Ovary (tissue), 10 donors: ENCODE measurements at places on chromosomes 6 and 20. TPM values are rescaled to one million over a fixed set of nuclear protein-coding genes. Genes with fewer than 3 reads are reported as not detected.

DNA sequence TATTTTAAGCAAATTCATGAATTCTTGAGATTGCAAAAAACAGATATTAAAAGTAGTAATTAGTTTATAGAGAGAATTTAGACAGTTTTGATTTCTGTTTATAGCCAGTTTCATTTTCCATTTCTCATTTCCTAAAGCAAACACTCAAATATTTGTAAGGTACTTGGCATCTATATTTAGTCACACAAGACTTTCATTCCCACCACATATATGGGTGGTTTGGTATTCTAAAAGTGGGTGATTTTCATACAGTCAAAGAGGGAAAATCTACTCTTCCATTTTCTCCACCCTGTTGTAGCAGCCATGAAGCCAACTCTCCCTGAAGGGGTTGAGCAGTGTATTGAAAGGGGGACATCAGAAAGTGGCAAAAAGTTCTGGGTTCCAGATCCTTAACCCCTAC, 181.1 kb upstream of the SUPT3H start:
- H3K36me3 ChIP-seq = no peaks in the 10 kb centered on the region
- DNase-seq = no peak
- no peak overlapping the region for H3K4me3 ChIP-seq
- H3K27ac ChIP-seq = no peak overlapping the region
- H3K27me3 ChIP-seq = no peaks in the 10 kb centered on the region

GRCh38 chr6:141105481-141105880, 1027.2 kb upstream of the GJE1 start:
- H3K27ac ChIP-seq = no peak overlapping the region
- DNase-seq = no peak
- H3K27me3 ChIP-seq = no peaks in the 10 kb centered on the region
- no peak overlapping the region for H3K4me3 ChIP-seq

DNA sequence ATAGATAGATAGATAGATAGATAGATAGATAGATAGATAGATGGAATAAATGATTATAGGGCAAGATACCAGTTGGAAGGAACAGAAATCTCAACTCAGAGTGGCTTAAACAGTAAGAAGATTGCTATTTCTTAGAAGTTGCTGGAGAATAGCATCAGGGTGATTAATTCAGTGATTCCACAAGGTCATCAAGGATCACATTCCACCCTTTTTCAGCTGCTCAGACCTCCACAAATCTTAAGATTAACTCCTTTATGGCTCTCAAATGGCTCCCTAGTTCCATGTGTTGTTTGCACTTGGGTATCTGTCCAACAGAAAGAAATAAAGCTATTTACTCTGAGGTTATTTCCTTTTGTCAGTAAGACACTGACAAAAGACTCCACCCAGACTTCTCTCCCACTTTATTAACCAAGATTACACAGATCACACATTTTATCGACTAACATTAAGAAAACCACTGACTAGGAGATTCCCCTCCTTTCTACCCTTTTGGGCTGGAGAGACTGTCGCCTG, 68.3 kb upstream of the KIF16B start:
- no peak overlapping the region for H3K4me3 ChIP-seq
- H3K27me3 ChIP-seq = no peaks in the 10 kb centered on the region
- DNase-seq = no peak
- H3K36me3 ChIP-seq = no peaks in the 10 kb centered on the region

Gene LY86
- 1.3 TPM for total RNA-seq

DNA sequence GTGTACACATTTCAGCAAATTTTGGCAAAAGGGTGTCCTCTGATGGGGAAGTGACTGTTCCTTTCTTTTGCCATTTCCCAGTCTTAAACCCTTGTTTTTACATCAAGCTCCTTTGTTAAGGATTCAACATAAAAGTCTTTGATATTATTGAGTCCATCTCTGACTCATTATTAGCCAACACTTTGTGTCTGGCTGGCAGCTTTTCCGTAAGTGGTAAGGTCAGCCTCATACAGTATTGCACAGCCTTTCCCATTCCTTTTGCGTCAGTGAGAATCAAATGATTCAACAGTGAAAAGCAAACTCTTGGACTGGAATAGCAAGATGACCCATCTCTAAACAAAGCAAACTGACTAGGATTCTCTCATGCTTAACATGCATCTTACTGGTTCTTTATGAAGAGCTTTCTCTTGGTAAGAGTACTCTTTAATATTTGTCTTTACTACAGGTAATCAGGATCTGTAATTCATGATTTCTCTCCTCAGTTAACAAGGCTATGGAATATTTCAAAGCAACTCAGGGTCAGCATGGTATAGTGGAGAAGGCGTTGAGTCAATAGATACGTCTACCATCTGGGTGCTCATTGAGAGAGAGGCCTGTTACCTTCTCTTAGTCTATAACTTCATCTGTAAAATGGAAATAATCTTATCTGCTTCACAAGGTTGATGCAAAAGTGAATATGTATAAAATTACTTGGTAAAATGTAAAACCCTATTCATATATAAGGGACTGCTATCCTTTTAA, 183.6 kb downstream of the PRL start:
- DNase-seq = peak; percentile 63
- no peaks in the 10 kb centered on the region for H3K27me3 ChIP-seq
- peak overlapping the region; percentile 62 for H3K27ac ChIP-seq
- H3K36me3 ChIP-seq = no peaks in the 10 kb centered on the region
- peaks cover 4% of the 10 kb centered on the region for H3K4me1 ChIP-seq

GRCh38 chr6:26115226-26115625, 28.0 kb downstream of the HFE start:
- H3K36me3 ChIP-seq = no peaks in the 10 kb centered on the region
- no peaks in the 10 kb centered on the region for H3K27me3 ChIP-seq
- no peak for DNase-seq
- H3K4me1 ChIP-seq = no peaks in the 10 kb centered on the region

DNA sequence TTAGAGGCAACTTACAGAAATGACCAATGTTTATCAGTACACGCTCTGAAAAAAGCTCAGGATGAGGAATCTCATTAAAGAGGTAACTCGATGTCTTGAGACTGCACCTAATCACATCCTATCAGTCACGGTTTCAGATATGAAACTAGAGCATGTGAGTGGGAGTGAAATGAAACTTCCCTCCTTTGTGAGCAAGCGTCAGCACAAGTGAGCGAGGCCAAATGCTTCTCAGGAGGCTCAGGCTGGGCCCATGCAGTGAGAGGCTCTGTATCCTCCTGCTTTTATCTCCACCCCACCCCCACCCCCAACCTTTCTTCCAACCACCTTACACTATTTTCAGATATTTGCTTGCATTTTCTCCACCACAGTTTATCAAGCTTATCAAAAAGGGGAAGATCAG, 140.8 kb upstream of the RIMS1 start:
- H3K36me3 ChIP-seq = no peaks in the 10 kb centered on the region
- no peak overlapping the region for H3K4me3 ChIP-seq
- H3K27me3 ChIP-seq = no peaks in the 10 kb centered on the region
- DNase-seq = no peak

- H3K27me3 ChIP-seq = no peaks in the 10 kb centered on the region
- DNase-seq = no peak
- H3K27ac ChIP-seq = no peak overlapping the region
- H3K4me3 ChIP-seq = no peak overlapping the region
Observed at GRCh38 chr20:37123441-37123840, 27.6 kb upstream of the RBL1 start.

- no peaks in the 10 kb centered on the region for H3K4me1 ChIP-seq
- DNase-seq = no peak
- H3K36me3 ChIP-seq = no peaks in the 10 kb centered on the region
- no peaks in the 10 kb centered on the region for H3K27me3 ChIP-seq
- H3K4me3 ChIP-seq = no peak overlapping the region
Observed at GRCh38 chr20:38825901-38826625, 20.6 kb downstream of the PPP1R16B start.

- no peaks in the 10 kb centered on the region for H3K36me3 ChIP-seq
- H3K4me1 ChIP-seq = peaks cover 10% of the 10 kb centered on the region
- no peak for DNase-seq
- no peaks in the 10 kb centered on the region for H3K27me3 ChIP-seq
Observed at GRCh38 chr20:62805155-62805710, 598 bp downstream of the OGFR start.

Gene TRIM40
- not detected for total RNA-seq

Gene HCK
- total RNA-seq = 11.4 TPM

Gene VAPB
- total RNA-seq = 47.5 TPM

Gene DEFB124
- total RNA-seq = not detected

DNA sequence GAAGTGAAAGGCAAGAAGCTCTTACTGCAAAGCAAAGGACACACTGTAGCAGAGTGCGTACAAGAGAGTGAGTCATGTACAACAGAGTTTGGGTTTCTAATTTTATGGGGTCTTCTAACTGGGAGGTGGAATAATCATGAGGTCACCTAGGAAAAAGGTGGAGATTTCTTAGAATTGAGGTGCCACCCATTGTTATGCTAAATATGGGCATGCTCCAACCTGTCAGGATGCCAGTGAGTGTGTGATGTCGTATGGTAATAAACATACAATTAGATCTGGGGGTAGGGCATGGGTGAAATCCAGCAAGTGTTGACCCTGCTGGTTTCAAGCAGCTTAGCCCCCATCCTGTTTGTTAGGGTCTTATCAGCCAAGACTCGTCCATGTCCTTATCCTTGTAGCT, 46.6 kb downstream of the OR2B6 start:
- H3K4me3 ChIP-seq = no peak overlapping the region
- DNase-seq = no peak
- H3K4me1 ChIP-seq = no peaks in the 10 kb centered on the region
- no peaks in the 10 kb centered on the region for H3K36me3 ChIP-seq

DNA sequence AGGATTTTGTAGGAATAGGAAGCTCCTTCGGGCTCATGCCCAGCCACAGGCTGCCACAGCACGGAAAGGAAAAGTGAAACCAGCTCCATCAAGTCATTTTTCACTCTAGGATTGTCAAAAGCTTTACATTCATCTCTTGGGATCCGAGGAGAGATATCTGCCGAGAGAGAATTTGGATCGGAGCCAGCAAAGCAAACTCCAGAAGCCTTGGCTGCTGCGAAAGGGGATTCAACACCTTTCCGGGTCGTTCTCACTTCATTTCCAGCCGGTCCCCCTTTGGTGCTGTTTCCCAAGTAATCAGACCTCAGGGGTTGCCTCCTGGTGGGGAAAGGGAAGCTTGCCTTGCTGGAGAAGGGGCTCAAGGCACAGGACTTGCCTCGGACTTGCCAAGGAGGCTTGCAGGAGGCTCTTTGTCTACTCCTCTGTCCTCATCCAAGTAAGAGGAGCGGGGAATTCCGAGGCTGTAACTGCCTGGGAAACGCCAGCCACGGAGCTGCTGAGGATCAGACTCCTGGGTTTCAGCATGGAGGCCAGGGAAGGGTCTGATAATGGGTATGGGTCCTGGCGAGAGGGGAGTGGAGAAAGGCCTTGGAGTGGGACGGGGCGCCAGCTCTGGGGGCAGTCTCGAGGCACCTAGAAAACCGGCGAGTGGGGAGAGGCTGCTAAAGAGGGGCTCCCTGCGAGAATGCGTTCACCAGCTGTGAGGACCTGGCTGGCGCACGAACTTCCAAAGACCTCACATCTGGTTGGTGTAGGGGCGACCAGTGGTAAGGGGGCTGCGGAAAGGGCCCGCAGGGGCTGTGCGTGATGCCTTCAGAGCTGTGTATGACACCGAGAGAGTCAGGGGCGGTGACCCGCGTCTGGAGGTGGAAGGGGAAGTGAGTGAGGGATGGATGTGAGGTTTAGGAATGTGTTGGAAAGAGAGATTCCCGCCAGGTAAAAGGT, 702 bp downstream of the ETV7 start:
- peak overlapping the region; percentile 44 for H3K4me3 ChIP-seq
- peaks cover 6% of the 10 kb centered on the region for H3K4me1 ChIP-seq
- H3K27me3 ChIP-seq = no peaks in the 10 kb centered on the region
- DNase-seq = peak; percentile 42

DNA sequence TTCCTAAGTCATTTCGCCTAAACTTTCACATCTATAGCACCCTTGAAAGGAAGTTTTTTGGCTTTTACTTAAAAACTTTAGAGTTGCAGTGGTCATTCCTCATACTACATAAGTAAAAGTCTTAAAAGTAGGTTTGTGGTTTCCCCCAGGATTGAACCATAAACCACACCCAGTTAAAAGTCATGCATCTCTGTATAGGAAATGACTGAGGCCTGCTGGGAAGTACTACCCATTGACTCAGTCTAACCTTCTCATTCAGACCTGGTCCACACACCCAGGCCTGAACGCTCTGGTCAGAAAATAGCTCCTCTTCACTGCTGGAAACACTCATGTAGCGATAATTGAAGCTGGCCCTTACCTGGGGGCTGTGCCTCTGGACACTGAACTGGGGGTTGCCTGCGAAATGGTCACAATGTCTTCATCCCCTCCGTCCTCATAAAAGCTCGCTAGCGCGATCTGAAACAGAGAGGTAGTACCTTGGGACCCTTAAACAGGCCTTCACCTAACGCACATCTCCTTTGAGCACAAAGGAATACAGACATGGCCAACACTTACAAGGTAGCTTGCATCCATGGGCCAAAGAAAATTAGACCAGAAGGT, 2.6 kb downstream of the NSFL1C start:
- H3K4me3 ChIP-seq = no peak overlapping the region
- no peak overlapping the region for H3K27ac ChIP-seq
- no peaks in the 10 kb centered on the region for H3K36me3 ChIP-seq

GRCh38 chr6:161130541-161130940, 139.0 kb downstream of the MAP3K4 start:
- H3K27ac ChIP-seq = no peak overlapping the region
- DNase-seq = no peak
- H3K27me3 ChIP-seq = no peaks in the 10 kb centered on the region
- no peak overlapping the region for H3K4me3 ChIP-seq

GRCh38 chr6:132132422-132132821, 181.2 kb upstream of the CCN2 start:
- H3K27me3 ChIP-seq = no peaks in the 10 kb centered on the region
- no peak for DNase-seq
- H3K27ac ChIP-seq = no peak overlapping the region

Gene HUS1B
- total RNA-seq = 0.53 TPM

- H3K4me1 ChIP-seq = no peaks in the 10 kb centered on the region
- DNase-seq = no peak
- H3K36me3 ChIP-seq = no peaks in the 10 kb centered on the region
- no peaks in the 10 kb centered on the region for H3K27me3 ChIP-seq
- H3K27ac ChIP-seq = no peak overlapping the region
- H3K4me3 ChIP-seq = no peak overlapping the region
Observed at GRCh38 chr6:38489951-38490350, 149.8 kb downstream of the BTBD9 start.

GRCh38 chr6:138970856-138971425, 17.1 kb downstream of the REPS1 start:
- DNase-seq = no peak
- H3K4me1 ChIP-seq = peaks cover 7% of the 10 kb centered on the region
- H3K27me3 ChIP-seq = no peaks in the 10 kb centered on the region
- no peaks in the 10 kb centered on the region for H3K36me3 ChIP-seq
- no peak overlapping the region for H3K27ac ChIP-seq
- H3K4me3 ChIP-seq = no peak overlapping the region
